ENCODE measurements at places on chromosomes 6 and 20.

- DNase-seq, result peak; percentile 82
Observed at GRCh38 chr6:56357616-56358373, 110.4 kb upstream of the COL21A1 start.

- DNase-seq, result no peak
Observed at GRCh38 chr20:42419814-42420532, 769.7 kb downstream of the PTPRT start.

DNA sequence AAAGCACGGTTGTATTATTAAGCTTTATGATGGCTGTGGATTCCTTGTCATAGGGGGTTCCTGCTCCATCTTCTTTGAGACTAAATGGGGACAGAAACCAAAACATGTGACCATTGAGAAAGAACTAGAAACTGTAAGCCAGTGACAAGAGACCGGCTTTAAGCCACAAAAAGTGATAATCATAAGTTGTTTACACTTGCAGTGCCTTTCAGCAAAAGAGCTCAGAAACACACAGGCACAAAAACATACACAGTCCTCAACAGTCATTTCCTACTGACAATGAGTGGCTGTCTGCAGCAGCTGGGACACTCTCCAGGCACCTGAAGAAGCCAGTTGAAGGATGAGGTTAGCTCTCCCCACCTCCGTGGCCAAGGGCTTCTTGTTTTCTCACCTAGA lies 20.0 kb upstream of the UBE2J1 start:
- DNase-seq, result no peak

DNA sequence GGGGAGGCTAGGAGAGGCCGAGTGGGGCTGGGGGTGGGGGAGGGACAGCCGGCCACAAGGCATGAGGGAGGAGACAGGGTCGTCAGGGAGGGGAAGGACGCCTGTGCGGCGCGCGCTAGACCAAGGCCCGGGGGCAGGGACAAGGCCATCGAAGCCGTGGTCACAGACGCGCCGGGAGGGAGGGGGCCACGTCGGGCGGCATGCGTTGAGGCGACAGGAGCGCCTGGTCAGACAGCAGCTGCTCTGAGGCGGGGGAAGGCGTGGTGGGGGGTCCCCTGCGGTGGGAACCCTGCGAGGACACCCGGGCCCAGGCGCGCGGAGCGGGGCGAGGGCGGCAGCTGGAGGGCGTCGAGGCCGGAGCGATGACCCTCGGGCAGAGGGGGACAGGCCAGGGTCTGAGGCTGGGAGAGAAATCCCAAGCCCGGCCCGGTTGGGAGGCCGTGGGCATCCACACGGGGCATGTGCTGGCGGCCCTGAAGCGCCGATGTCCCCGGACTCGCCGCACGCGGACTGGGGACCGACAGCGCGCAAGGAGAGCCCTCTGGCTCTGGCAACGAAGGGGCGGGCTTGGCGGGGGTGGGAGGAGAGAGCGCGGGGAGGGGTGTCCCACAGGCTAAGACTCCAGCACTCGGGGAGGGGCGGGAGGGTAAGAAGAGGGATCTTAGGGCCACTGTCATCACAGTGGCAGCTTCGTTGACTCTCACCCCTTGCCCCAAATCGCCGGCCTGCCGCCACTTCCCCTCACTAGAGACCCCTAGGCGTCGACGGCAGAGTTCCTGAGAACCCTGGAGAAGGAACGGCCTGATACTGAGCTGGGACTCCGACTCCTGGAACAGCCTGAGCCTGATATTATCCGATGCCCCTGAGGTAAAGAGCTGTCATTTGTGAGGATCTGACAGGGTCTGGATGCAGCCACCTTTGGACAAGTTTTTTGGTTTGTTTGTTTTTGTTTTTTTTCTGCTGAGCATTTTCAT lies 5.0 kb downstream of the TMEM239 start:
- DNase-seq, result no peak

GRCh38 chr6:30886897-30887255 lies 2.6 kb downstream of the DDR1 start:
- DNase-seq, result no peak

GRCh38 chr20:58595167-58595566 lies 55.9 kb upstream of the STX16 start:
- no peak for DNase-seq

DNA sequence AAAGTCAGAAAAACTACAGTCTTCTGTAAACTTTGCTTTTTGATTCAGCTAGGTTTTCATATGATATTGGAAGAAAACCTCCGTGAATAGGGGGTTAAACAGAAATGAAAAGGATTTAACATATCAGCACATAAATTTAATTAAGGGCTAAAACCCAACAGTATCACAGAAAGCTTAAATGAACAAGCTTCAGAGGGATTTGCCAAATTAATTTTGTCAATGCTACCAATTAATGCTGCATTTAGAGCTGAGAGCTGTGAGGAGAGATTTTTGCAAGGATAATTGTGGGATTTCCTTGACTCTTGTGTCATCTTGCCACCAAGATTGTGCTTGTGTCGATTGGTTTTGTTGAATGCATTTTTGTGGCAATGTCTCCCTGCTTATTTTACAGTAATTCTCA lies 379.9 kb downstream of the CD109 start:
- no peak for DNase-seq

DNA sequence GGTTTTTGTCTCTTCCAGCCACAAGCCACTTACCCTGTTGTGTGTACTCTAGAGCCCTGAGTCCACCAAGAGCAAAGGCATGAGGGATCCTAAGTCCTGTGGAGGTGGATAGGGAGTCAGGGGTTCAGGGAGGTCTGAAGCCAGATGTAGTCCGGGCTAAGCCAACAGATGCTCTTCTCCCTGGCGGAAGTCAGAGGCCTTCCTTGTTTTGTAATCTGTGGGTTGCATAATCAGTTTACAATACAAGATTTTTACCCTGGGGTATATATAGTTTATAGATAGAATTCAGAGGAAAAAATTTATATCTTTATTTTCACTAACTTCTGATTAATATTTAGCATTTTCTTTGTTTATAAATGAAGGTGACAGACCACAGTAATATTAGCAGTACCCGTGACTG lies 9.2 kb downstream of the LAMP5 start:
- no peak for DNase-seq

GRCh38 chr6:6218759-6219085 lies 101.7 kb downstream of the F13A1 start:
- no peak for DNase-seq

DNA sequence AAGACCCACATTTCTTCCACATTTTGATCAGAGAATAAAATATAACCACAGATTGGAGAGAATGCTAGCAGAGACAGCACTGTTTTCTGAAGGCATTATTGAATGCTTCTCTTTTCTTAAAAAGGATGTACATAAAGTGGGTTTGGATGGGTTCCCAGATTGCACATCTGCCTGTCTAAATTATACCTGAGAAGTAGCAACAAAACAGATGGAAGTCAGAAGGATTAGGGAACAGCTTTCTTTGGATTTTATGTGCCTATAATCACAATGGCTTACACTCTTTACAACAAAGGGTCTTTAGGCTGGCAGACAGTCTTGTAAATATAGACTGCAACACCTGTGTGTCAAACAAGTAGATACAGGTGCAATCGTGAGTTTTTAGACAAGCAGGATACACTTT lies 622.2 kb upstream of the MANEA start:
- DNase-seq, result no peak

- DNase-seq, result peak; percentile 82
Observed at GRCh38 chr6:108114841-108115597, 40.5 kb upstream of the OSTM1 start.

DNA sequence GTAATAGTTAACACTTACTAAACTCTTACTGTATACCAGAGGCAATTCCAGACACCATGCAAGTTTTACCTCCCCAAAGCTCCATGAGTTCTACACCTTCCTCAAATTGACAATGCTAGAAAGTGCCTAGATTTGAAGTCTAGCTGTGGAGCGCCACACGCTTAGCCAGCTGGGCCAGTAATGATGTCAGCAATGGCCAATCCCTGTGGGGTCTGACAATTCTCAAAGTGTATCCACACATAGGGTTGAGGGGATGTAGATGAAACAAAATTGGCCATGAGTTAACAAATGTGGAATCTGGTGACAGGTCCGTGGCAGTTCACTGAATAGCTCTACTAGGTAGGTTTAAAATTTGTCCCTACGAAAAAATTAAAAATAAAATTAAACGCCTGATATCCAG lies 1.3 kb downstream of the ZNF343 start:
- peak; percentile 8 for DNase-seq

- no peak for DNase-seq
Observed at GRCh38 chr6:3370361-3371221, 86.3 kb downstream of the SLC22A23 start.

GRCh38 chr20:49424536-49424935 lies 57.9 kb downstream of the KCNB1 start:
- DNase-seq, result peak; percentile 8

DNA sequence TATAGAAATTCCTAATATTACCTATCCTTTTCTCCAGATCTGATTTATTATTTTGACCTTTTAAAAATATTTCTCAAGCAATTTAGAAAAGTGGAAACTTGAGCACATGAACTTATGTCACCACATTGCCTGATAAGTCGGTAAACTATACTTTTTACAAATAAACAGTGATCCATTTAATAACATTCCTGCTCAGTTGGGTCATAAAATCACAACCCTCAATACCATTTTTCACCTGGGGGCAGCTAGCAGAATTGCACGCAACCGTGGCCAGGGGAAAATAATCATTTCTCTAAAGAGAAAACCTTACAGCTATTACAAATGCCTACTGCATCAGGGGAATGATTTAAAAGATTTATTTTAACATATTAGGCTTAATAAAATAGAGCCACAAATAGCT lies 614.5 kb downstream of the PHF3 start:
- peak; percentile 40 for DNase-seq

- peak; percentile 99 for DNase-seq
Observed at GRCh38 chr6:134589512-134589911, 271.6 kb upstream of the SGK1 start.

DNA sequence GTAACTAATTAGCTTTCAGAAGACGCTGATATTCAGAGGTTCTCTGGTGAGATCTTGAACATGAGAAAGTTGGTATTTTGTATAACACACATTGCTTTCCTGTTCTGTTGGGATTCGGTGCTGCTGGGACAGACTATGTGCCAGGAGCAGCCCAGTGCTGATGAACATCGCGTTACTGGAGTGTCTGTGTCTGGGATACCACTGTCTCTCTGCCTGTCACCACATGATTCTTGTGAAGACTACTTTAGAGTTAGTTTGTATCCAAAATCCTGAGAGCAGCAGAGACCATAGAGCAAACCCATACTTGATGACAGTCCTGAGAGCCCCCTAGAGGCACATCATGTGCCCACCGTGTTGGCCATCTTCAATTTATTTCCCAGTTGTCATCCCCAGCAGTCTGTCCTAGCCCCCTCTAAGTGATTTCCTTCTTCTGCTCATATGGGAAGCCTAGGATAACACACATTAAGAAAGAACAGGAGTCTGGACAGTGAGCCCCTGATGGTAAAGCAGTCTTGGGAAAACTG lies 41.8 kb upstream of the TINAG start:
- DNase-seq, result no peak

- DNase-seq, result no peak
Observed at GRCh38 chr20:41068806-41069205, 40.2 kb downstream of the TOP1 start.

- no peak for DNase-seq
Observed at GRCh38 chr6:22284666-22285065, 12.2 kb downstream of the PRL start.

- DNase-seq, result no peak
Observed at GRCh38 chr6:25218346-25218745, 60.8 kb upstream of the CARMIL1 start.

DNA sequence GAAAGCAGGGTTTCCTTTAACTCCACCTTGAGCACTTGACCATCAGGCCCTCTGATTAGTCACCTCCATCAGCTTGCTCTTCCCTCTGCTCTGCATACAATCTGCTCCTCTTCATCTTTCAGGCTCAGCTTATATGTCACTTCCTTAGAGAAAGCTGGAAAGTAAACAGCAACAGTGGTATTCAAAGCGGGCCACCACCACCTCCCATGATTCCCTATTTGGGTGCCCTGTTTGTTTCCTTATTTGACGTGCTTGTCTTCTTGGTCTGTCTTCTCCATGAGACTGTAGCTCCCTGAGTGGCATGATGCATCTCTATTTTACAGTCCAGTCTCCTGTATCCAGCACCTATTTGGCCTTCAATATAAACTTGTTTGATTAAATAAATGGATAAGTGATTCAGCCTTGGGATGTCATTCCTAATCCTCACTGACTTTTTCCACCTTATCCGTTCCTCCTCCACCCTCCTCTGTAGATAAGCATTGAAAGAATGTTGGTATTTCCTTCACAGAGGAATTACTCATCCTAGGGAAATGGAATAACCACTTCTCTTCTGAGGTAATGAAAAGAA lies 102.8 kb upstream of the SGK1 start:
- DNase-seq, result peak; percentile 93

- DNase-seq, result no peak
Observed at GRCh38 chr6:113397236-113397635, 459.9 kb upstream of the MARCKS start.

DNA sequence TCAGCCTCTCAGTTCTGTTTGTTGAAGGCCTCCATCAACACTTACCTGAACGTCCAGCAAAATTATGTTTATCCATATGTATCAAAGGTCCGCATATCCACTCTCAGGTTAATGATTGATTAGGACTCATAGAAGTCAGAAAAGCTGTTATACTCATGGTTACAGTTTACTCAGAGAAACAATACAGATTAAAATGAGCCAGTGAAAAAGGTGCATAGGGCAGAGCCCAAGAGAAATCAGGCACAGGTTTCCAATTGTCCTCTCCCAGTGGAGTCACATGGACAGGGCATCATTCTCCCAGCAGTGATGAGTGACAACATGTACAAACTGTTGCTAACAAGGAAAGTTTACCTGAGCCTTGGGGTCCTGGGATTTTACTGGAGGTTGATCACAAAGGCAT lies 36.2 kb downstream of the THEMIS start:
- no peak for DNase-seq

DNA sequence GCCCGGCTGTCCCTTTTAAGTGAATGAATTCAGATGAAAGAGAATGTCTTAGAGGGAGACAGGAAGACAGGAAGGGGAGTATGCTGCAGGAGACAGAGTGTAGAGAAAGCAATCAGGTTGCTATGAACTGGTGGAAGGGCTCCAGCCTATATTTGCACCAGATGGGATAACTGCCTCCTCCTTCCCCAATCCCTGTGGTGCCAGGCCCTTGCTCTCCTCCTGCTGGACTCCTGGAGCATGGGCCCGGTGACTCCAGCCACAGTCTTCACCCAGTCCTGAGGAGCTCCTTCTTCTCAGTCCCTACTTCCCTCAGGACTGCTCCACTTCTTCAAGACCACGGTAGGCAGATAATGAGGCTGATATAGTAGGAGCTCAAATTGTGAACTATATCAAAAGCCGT lies 91.8 kb downstream of the TMEM200A start:
- DNase-seq, result no peak

GRCh38 chr6:1311400-1312202 lies at the start of gene FOXQ1:
Gene FOXQ1 (plus strand): TSS chr6:1312098. CDS start chr6:1312705, 607 bp downstream.
- peak; percentile 18 for DNase-seq

Data from fibroblast of lung (primary cell).